ENCODE measurements at places on chromosomes 13 and 19.
A peak's percentile ranks its signal among the peaks of the same experiment; 100 is the strongest.

GRCh38 chr19:14139944-14140343, 3.6 kb upstream of the ASF1B start:
- DNase-seq = no peak

GRCh38 chr13:107005577-107005976, 437.6 kb upstream of the ARGLU1 start:
- no peak for DNase-seq

GRCh38 chr13:42258747-42259146, 13.2 kb upstream of the AKAP11 start:
- no peak for DNase-seq

DNA sequence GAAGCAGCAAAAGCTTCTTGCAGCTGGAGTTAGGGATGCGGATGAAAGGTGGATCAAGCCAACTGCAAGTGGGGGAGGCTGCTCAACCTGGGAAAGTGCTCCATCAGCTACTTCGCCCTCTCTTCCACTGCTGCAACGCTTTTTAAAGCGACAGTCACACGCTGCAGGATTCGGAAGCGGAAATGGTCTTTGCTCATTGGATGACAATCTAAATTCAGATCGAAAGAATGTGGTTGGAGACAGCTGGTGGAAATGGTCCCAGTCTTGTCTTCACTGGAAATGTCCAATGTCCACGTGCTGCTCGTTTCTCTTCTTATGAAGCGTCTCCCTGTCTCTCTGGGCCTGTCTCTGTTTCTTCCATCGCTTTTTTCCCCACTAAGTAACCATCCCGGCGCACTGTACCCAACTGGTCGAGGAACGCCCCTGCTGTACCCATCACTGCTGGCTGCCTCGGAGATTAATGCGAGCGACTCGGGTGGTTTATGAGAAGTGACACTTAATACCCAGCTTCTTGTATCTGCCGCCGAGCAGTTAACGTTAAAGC, 2.1 kb upstream of the FGF9 start:
- DNase-seq = no peak

GRCh38 chr13:87131611-87132010, 539.6 kb upstream of the SLITRK5 start:
- no peak for DNase-seq

- peak; percentile 9 for DNase-seq
Measured at GRCh38 chr13:32264407-32264806, 50.8 kb downstream of the ZAR1L start.

GRCh38 chr13:31035185-31035965, 102.9 kb downstream of the TEX26 start:
- no peak for DNase-seq

- no peak for DNase-seq
Measured at GRCh38 chr19:18843960-18844359, 12.2 kb downstream of the UPF1 start.

GRCh38 chr19:45507872-45508416, 665 bp downstream of the VASP start:
- DNase-seq = no peak

GRCh38 chr13:39552246-39552645, 50.7 kb downstream of the LHFPL6 start:
- no peak for DNase-seq

DNA sequence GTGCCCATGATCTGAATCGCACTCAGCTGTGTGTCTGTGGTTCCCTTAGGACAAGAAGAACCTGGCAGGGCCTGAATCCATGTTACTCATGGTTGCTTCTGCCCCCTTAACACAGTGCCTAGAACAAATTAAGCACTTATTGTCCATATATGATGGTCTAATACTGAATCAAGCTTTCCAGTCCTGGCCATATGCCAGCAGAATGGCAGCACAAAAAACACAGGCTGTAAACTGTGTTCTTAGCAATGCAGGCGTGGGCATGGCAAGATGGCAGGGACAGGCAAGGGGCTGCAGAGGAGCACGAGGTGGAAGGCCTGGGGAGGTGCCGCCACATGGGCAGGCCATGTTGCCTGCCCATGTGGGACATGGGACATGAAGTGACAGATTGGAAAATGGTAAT, 68.2 kb downstream of the LATS2 start:
- DNase-seq = no peak

- DNase-seq = no peak
Measured at GRCh38 chr19:16296713-16297112, 27.9 kb upstream of the KLF2 start.

GRCh38 chr19:19145684-19146608, 7.7 kb upstream of the TMEM161A start:
- no peak for DNase-seq

- peak; percentile 50 for DNase-seq
Measured at GRCh38 chr19:13169769-13170168, 19.6 kb downstream of the IER2 start.

Data from NCI-H226 (cell line).